ENCODE measurements at places on chromosomes 1 and 21. TPM values are rescaled to one million over a fixed set of nuclear protein-coding genes. Genes with fewer than 3 reads are reported as not detected.
A peak's percentile ranks its signal among the peaks of the same experiment; 100 is the strongest.

The C1orf116 gene
- total RNA-seq, result 106 TPM

DNA sequence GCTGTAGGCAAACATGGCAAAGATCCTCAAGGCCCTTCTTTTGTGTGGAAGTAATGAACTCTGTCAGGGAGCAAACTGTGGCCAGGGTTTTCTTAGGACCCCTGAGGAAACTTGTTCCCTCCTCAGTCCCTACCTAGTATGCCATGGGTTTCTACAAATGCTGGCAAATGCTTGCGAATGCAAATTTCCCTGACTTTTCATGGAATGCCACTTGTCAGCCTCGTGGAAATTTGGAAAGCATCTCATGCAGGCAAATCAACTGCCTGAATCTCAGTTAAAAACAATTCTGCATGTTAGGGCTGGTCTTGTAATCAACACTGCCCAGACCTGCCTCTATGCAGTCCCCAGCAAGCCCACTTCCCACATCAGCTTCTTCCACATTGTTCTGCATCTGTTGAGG lies 334.9 kb upstream of the AJAP1 start:
- H3K27ac ChIP-seq, result no peak overlapping the region
- H3K4me3 ChIP-seq, result no peak overlapping the region
- no peaks in the 10 kb centered on the region for H3K36me3 ChIP-seq

The HSPB7 gene
- not detected for total RNA-seq

The SPRR2A gene
- not detected for total RNA-seq

- H3K4me1 ChIP-seq, result peaks cover 2% of the 10 kb centered on the region
- H3K27ac ChIP-seq, result no peak overlapping the region
- H3K4me3 ChIP-seq, result no peak overlapping the region
- no peak for DNase-seq
- H3K27me3 ChIP-seq, result peaks cover 52% of the 10 kb centered on the region
These were observed 4.0 kb upstream of the ABCG1 start for GRCh38 chr21:42214921-42215320.

DNA sequence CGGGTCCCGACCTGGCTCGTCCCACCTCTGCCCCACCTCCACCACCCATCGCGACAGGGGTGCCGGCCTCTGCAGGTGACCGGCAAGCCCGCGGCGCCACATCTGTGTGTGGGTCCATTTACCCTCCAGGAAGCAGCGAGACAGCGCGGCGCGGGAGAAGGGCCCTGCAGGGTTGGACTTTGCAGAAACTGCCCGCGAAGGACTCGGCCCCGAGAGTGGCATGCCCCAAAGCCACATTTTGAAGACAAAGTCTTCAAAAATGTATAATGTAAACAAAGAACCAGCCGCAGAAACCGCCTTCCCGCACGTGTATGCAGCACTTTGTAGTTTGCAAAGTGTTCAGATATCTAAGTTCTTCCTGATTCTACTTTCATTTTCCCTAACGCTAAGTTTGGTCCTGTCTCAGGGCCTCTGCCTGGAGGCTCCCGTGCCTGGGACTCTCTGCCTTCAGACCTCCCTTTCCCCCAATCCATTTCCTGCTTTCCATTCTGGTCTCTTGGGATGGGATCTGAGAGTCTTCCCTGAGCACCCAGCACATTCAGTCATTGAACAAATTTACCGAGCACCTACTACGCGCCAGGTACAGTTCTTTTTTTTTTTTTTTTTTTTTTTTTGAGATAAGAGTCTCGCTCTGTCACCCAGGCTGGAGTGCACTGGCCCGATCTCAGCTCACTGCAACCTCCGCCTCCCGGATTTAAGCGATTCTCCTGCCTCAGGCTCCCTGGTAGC lies 524 bp upstream of the TMCO4 start:
- peaks cover 16% of the 10 kb centered on the region for H3K4me1 ChIP-seq
- DNase-seq, result peak; percentile 49
- H3K27me3 ChIP-seq, result no peaks in the 10 kb centered on the region
- H3K36me3 ChIP-seq, result peaks cover 4% of the 10 kb centered on the region

- H3K4me3 ChIP-seq, result no peak overlapping the region
- no peaks in the 10 kb centered on the region for H3K27me3 ChIP-seq
- H3K4me1 ChIP-seq, result peaks cover 35% of the 10 kb centered on the region
- H3K36me3 ChIP-seq, result peaks cover 64% of the 10 kb centered on the region
- no peak overlapping the region for H3K27ac ChIP-seq
These were observed 4.3 kb upstream of the ZBTB7B start for GRCh38 chr1:154998201-154998780.

DNA sequence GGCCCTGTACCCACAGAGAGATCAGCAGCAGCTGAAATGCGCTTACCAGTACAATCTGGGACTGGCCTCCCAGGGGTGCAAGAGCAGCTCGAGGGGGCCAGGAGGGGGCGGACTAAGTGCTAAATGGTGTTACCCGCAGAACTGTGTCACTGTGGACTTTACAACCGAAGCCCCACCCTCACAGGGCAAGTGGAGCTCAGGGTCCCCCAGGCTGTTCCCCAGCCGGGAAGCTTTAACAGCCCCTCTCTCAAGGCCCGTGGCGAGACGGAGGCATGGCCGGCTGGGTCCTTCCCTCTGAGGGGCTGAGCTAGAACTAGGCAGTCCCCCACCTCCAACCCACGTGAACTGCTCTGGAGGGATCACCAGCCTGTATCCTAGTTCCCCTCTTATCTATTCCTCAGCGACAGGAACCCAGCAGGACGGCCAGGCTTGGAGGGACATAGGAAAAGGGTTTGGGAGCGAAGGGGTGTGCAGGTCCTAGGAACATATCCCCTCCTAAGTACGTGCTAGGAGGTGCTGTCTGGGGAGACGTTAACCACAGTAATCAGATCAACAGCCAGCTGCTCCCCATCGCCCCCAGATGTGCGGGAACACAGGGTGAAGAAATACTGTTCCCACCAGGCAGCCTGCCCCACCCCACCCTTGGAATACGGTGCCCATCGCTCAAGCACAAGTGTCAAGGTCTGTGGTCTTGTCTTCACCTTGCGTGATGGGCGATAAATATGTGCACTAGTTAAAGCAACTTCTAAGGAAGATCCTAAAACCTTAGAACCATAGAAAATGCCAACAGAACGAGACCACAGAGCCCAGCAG lies 24.4 kb downstream of the ZBTB17 start:
- no peak for DNase-seq
- H3K36me3 ChIP-seq, result peaks cover 24% of the 10 kb centered on the region
- H3K4me1 ChIP-seq, result peaks cover 8% of the 10 kb centered on the region
- H3K27me3 ChIP-seq, result no peaks in the 10 kb centered on the region

GRCh38 chr1:87844251-87844650 lies 515.6 kb downstream of the LMO4 start:
- no peak overlapping the region for H3K27ac ChIP-seq
- H3K4me3 ChIP-seq, result no peak overlapping the region
- H3K27me3 ChIP-seq, result no peaks in the 10 kb centered on the region
- H3K36me3 ChIP-seq, result no peaks in the 10 kb centered on the region
- DNase-seq, result no peak

GRCh38 chr1:24900985-24901781 lies 28.9 kb downstream of the RUNX3 start:
- no peaks in the 10 kb centered on the region for H3K36me3 ChIP-seq
- H3K27me3 ChIP-seq, result peaks cover 31% of the 10 kb centered on the region
- DNase-seq, result no peak
- H3K27ac ChIP-seq, result no peak overlapping the region
- H3K4me3 ChIP-seq, result no peak overlapping the region
- no peaks in the 10 kb centered on the region for H3K4me1 ChIP-seq

DNA sequence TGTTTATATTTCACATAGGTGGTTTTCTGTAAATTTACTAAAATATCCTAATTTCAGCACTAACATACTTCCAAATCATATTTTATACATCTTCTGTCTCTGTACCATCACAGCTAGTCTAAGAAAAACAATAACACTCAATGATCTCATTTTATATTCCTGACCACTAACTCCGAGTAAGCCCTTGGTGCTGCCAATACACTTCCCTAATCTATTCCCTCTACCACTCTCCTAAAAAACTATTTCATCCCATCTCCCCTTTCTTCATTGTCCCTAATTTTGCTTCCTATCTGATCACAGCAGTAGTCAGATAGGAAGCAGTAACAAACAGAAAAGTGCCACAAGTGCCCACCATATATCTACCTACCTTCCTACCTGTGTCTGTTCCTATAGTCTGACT lies 36.2 kb downstream of the ASH1L start:
- H3K27me3 ChIP-seq, result no peaks in the 10 kb centered on the region
- no peak overlapping the region for H3K27ac ChIP-seq
- no peak for DNase-seq
- no peak overlapping the region for H3K4me3 ChIP-seq
- peaks cover 2% of the 10 kb centered on the region for H3K36me3 ChIP-seq
- H3K4me1 ChIP-seq, result no peaks in the 10 kb centered on the region

The AMY1C gene
- not detected for total RNA-seq

- no peak overlapping the region for H3K27ac ChIP-seq
- H3K36me3 ChIP-seq, result no peaks in the 10 kb centered on the region
- H3K27me3 ChIP-seq, result no peaks in the 10 kb centered on the region
- H3K4me3 ChIP-seq, result no peak overlapping the region
- no peaks in the 10 kb centered on the region for H3K4me1 ChIP-seq
These were observed 382.1 kb downstream of the PTPRC start for GRCh38 chr1:199020904-199021303.

- H3K4me3 ChIP-seq, result no peak overlapping the region
- no peak for DNase-seq
- peaks cover 88% of the 10 kb centered on the region for H3K27me3 ChIP-seq
- no peak overlapping the region for H3K27ac ChIP-seq
- H3K36me3 ChIP-seq, result no peaks in the 10 kb centered on the region
These were observed 7.3 kb upstream of the LGR6 start for GRCh38 chr1:202186327-202186726.

GRCh38 chr1:236575523-236575922 lies 28.8 kb downstream of the HEATR1 start:
- no peak overlapping the region for H3K27ac ChIP-seq
- H3K36me3 ChIP-seq, result peaks cover 65% of the 10 kb centered on the region
- H3K4me1 ChIP-seq, result no peaks in the 10 kb centered on the region
- no peak for DNase-seq

GRCh38 chr1:8438489-8438888 lies 120.6 kb downstream of the SLC45A1 start:
- H3K27me3 ChIP-seq, result no peaks in the 10 kb centered on the region
- H3K36me3 ChIP-seq, result peaks cover 8% of the 10 kb centered on the region
- H3K4me1 ChIP-seq, result peaks cover 15% of the 10 kb centered on the region

The NTMT2 gene
- not detected for total RNA-seq

The SLC25A34 gene
- 0.68 TPM for total RNA-seq

- DNase-seq, result no peak
- no peaks in the 10 kb centered on the region for H3K4me1 ChIP-seq
- H3K27ac ChIP-seq, result no peak within 1 kb of the TSS
- peaks cover 26% of the 10 kb centered on the region for H3K27me3 ChIP-seq
- H3K36me3 ChIP-seq, result no peaks in the 10 kb centered on the region
These were observed at the start of gene UMODL1 for GRCh38 chr21:42071146-42071737. UMODL1 (plus strand) TSS chr21:42071317; CDS start chr21:42071317, 0 bp downstream.

GRCh38 chr21:25300632-25301031 lies 306.6 kb downstream of the MRPL39 start:
- no peaks in the 10 kb centered on the region for H3K36me3 ChIP-seq
- no peak for DNase-seq
- no peaks in the 10 kb centered on the region for H3K4me1 ChIP-seq
- no peak overlapping the region for H3K4me3 ChIP-seq
- no peaks in the 10 kb centered on the region for H3K27me3 ChIP-seq

GRCh38 chr21:41598561-41599431 lies 90.8 kb upstream of the TMPRSS2 start:
- no peak overlapping the region for H3K4me3 ChIP-seq
- no peaks in the 10 kb centered on the region for H3K27me3 ChIP-seq
- peaks cover 4% of the 10 kb centered on the region for H3K36me3 ChIP-seq
- DNase-seq, result no peak
